Right renal cortex interstitium (tissue), 3 donors: ENCODE measurements at places on chromosomes 7 and 10. TPM values are rescaled to one million over a fixed set of nuclear protein-coding genes. Genes with fewer than 3 reads are reported as not detected.

- no peak for DNase-seq
These were observed 25.5 kb upstream of the INMT start for GRCh38 chr7:30726296-30727006.

- no peak for DNase-seq
These were observed 94.1 kb upstream of the ZNF800 start for GRCh38 chr7:127486654-127487053.

The ACTL6B gene
- polyA plus RNA-seq = not detected

The DLG5 gene
- 39.1 TPM for polyA plus RNA-seq
